Naive thymus-derived CD4-positive, alpha-beta T cell (primary cell): ENCODE measurements at places on chromosomes 12 and 14.

DNA sequence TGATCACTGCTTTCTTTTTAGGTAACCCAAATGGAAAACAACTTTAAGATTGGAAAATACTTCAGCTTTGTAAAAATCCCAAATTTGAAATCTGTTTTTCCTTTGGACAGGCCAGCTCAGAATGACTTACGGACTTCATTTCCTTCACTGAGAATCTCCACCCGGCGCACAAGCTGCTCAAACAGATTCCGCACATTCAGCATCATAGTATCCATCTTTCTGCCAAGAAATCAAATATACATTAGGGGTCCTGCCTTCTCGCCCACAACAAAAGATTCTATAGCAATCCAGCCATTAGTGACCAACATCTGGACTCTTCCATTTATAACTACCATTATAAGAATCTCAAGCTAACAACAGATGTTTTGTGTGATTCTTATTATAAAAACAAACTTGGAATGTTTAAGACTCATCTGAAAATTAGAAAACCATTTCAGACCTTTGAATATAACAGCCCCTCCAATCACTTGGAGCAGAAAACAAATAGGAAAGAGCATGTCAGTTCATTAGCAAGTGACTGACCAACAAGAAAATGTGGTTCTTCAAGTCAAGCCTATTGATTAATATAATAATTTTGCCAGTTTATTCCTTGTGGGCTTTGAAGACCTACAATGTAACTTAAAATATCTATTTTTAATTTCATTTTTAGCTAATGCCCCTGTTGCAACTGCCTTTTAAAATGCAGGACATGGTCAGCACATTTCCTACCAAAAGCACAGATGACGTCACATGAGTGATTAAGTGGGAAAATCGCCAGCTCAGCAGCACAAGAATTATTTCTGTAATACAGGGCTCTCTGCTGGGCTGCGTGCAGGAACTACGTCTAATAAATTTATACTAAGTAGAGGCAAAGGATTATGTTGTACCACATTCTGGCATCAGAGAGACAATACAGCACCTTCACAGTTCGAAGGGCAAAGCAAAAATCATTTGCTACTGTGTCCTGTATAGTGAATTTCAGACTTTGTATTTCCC, 8.5 kb downstream of the RACGAP1 start:
- DNase-seq: no peak
- no peaks in the 10 kb centered on the region for H3K36me3 ChIP-seq
- no peaks in the 10 kb centered on the region for H3K4me1 ChIP-seq
- no peaks in the 10 kb centered on the region for H3K27me3 ChIP-seq

- H3K4me1 ChIP-seq: no peaks in the 10 kb centered on the region
- no peak overlapping the region for H3K4me3 ChIP-seq
- no peak overlapping the region for H3K27ac ChIP-seq
- DNase-seq: no peak
Measured at GRCh38 chr14:39868251-39868650, 436.0 kb upstream of the FBXO33 start.

DNA sequence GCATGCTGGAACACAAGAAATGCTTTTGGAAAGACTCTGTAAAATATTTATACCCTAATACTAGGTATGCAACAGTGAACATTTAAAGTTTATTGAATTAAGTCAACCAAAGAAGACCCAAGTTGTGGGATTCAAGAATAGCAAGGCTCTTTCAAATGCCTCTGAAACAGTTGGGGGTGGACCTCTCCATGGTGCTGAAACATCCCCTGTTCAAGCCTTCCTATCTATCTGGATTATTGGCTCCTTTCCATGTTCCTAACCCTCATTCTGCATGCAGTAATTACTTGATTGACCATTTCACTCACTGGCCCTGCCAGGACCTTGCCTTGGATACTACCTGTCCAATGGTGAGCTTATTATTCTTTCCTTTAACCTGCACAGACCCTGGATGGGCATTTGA, 349.7 kb downstream of the NRXN3 start:
- no peak overlapping the region for H3K27ac ChIP-seq
- no peaks in the 10 kb centered on the region for H3K36me3 ChIP-seq
- no peaks in the 10 kb centered on the region for H3K4me1 ChIP-seq
- DNase-seq: no peak
- H3K27me3 ChIP-seq: no peaks in the 10 kb centered on the region
- no peak overlapping the region for H3K4me3 ChIP-seq

DNA sequence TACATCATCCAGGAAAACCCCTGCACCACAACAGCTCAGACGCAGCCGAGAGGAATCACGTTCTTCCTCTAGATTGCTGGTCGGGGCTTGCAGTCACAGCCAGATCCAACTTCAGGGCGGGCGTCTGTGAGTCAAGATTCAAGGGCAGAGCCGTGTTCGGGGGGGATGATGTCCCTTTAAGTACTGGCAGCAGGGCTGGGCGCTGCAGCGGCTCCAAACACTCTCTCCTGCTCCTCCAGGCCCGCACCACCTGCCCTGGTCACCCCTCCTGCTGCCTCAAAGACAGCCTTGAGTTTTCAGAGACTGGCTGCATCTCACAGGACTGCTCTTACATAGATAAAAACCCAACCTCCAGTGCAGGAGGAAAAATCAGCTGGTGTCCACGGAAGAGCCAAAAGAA, 68.3 kb downstream of the KDM2B start:
- H3K4me3 ChIP-seq: no peak overlapping the region
- peaks cover 9% of the 10 kb centered on the region for H3K4me1 ChIP-seq
- DNase-seq: no peak

GRCh38 chr14:90905531-90905930, 89.3 kb upstream of the TTC7B start:
- no peak overlapping the region for H3K4me3 ChIP-seq
- no peak for DNase-seq
- no peak overlapping the region for H3K27ac ChIP-seq
- no peaks in the 10 kb centered on the region for H3K27me3 ChIP-seq
- no peaks in the 10 kb centered on the region for H3K36me3 ChIP-seq

DNA sequence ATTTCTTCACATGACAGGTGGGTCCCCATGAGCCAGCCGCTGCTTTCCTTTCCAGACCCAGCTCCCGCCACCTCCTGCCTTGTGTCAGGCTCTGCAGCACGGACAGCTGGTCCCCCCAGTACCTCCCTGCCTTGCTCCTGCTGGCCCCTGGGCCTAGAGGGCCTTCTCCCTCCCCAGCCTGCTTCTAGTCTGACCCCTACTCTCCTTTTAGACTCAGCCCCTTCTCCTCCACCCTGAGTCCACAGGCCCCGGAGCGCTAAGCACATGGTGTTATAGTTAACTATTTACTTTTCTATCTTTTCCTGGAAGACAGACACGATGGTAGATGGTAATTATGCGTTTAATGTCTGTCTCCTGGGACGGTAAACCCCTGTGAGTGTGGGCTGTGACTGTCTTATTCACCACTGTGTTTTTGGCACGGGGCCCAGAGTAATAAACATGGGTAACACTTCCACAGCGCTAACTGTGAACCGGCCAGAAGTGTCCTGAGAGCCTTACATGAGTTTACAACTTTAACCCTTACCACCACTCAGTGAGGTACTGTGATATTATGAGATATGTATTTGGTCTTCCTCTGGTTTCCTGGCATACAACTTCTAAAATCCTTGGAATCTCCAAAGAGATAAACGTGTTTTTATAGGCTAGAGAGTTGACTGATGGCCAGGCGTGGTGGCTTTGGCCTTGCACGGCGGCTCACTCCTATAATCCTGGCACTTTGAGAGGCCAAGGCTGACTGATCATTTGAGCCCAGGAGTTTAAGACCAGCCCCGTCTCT, 41.2 kb downstream of the DGLUCY start:
- no peak for DNase-seq
- no peak overlapping the region for H3K4me3 ChIP-seq
- H3K36me3 ChIP-seq: peaks cover 26% of the 10 kb centered on the region
- no peak overlapping the region for H3K27ac ChIP-seq
- H3K27me3 ChIP-seq: no peaks in the 10 kb centered on the region

GRCh38 chr14:59819446-59820088, 51.0 kb downstream of the RTN1 start:
- DNase-seq: no peak

- H3K36me3 ChIP-seq: no peaks in the 10 kb centered on the region
- no peaks in the 10 kb centered on the region for H3K4me1 ChIP-seq
- no peak overlapping the region for H3K27ac ChIP-seq
- no peak for DNase-seq
- no peak overlapping the region for H3K4me3 ChIP-seq
- no peaks in the 10 kb centered on the region for H3K27me3 ChIP-seq
Measured at GRCh38 chr12:81627336-81628189, 131.6 kb downstream of the PPFIA2 start.

GRCh38 chr12:64170730-64171129, 51.4 kb downstream of the KICS2 start:
- no peaks in the 10 kb centered on the region for H3K36me3 ChIP-seq
- no peak for DNase-seq
- H3K4me3 ChIP-seq: no peak overlapping the region
- H3K27me3 ChIP-seq: no peaks in the 10 kb centered on the region

DNA sequence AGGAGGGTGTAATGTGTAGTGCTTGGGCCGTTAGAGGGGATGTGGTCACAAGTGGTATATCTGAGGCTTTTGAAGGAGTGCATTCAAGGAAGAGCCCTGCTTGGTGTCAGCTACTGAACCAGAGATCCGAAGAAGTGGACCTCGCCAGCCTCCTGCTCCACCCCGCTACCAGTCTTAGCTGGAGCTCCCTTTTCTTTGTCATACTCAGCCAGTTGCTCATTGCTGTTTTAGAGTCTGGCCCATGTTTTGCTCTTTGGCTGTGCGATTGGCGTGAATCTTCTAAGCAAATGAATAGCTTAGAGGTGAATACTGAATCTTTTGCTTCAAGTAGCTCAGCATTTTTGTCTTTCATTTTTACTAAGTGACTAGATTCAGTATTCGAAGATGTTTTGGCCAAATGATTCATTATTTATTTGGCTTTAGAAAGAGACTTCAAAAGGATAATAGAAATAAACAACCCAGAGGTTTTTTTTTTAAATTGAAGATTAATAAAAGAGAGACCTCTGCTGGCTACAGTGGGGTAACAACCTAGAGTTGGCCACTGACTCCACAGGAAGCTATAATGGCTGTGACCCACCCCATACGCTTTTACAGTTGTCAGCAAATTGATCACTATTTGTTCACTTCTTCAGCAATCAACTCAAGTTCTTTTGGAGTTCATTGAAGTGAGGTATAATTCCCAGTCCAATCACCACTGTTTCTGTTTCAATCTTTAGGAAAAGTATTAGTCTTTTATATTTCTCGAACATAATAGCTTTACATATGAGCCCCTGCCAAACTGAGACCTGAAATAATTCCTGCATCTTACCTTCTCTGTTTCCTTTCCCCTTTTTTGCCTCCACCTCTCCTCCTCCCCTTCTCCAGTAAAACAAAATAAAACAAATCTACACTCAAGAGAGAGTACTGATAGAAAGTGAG, 19.9 kb downstream of the CDKN1B start:
- peak; percentile 53 for DNase-seq
- H3K27me3 ChIP-seq: no peaks in the 10 kb centered on the region
- peaks cover 33% of the 10 kb centered on the region for H3K4me1 ChIP-seq
- H3K27ac ChIP-seq: peak overlapping the region; percentile 54

- H3K4me1 ChIP-seq: no peaks in the 10 kb centered on the region
- no peaks in the 10 kb centered on the region for H3K36me3 ChIP-seq
- no peak overlapping the region for H3K27ac ChIP-seq
Measured at GRCh38 chr14:94640721-94641631, 28.8 kb downstream of the SERPINA3 start.

DNA sequence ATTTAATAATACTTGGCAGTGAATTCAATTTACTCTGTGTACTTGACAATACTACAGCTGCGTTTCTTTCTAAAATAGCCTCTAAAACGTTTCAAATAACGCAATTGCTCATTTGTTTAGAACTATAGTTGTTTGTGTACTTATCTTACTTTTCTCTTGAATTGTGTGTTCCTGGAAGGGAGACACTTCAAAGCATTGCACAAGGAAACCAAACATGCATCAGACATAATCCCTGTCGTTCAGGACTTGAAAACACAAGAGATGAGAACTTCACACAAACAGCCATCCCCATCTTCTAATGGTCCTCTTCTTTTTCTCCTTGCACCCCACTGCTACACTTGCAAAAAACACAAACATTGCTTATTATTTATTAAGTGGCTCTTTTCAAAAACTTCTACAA, 38.5 kb downstream of the PTGER2 start:
- H3K36me3 ChIP-seq: no peaks in the 10 kb centered on the region
- peak overlapping the region; percentile 59 for H3K27ac ChIP-seq
- peak overlapping the region; percentile 18 for H3K4me3 ChIP-seq

DNA sequence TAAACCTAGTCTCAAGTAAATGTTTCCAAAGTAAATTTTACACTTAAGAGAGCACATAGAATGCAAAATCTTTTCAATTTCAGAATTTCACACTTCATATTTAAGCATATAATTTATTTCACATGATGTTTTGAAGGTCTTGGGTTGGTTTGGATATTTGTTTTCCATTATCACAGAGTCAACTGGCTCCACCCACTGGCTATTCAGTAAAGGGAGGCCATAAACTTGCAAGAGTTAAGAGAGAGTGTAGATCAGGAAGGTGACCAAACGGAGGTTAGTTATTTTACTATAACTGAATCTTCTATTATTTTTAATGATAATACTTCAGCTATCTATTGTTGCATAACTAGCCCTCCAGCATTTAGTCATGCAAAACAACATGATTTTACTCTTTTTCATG, 6.2 kb upstream of the CPNE8 start:
- no peak overlapping the region for H3K27ac ChIP-seq
- no peaks in the 10 kb centered on the region for H3K4me1 ChIP-seq
- H3K36me3 ChIP-seq: no peaks in the 10 kb centered on the region
- no peaks in the 10 kb centered on the region for H3K27me3 ChIP-seq

- no peaks in the 10 kb centered on the region for H3K27me3 ChIP-seq
- peak overlapping the region; percentile 90 for H3K27ac ChIP-seq
- H3K4me3 ChIP-seq: peak overlapping the region; percentile 93
- H3K36me3 ChIP-seq: peaks cover 11% of the 10 kb centered on the region
- DNase-seq: peak; percentile 42
Measured at GRCh38 chr12:67647181-67647798, 1.3 kb upstream of the DYRK2 start.

- no peaks in the 10 kb centered on the region for H3K4me1 ChIP-seq
- no peaks in the 10 kb centered on the region for H3K27me3 ChIP-seq
- no peaks in the 10 kb centered on the region for H3K36me3 ChIP-seq
- DNase-seq: no peak
- H3K27ac ChIP-seq: no peak overlapping the region
Measured at GRCh38 chr12:54206791-54207190, 18.0 kb upstream of the SMUG1 start.

DNA sequence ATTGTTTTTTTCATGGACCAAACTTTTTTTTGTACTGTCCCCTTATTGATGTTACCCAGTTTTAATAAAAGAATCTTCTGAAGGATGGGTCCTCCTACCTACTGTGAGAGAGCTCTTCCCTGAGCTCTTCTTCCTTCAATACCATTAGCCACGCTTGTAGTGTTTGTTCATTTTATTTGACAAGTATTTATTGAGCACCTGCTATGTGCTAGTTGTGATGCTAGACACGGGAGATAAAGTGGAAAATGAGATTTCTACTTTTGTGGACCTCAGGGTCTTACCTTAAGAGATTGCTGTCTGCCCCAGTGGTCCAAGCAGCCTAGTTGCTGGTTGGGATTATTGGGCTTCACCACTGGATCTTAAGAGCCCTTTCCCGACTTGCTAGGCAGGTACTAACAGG, 3.2 kb upstream of the GPD1 start:
- no peak overlapping the region for H3K27ac ChIP-seq
- H3K27me3 ChIP-seq: peaks cover 3% of the 10 kb centered on the region
- H3K4me3 ChIP-seq: no peak overlapping the region
- no peak for DNase-seq
